SK-N-SH (cell line): ENCODE measurements at places on chromosomes 7 and 10. TPM values are rescaled to one million over a fixed set of nuclear protein-coding genes. Genes with fewer than 3 reads are reported as not detected.

CPA2 gene
- polyA plus RNA-seq, result 0.03 TPM in 1 of 2 replicates, not detected in the other

GRCh38 chr10:12121673-12122072 lies 7.8 kb upstream of the SEC61A2 start:
- no peak for DNase-seq

SNX13 gene
- 8.3 and 13.0 TPM in 2 replicates for polyA plus RNA-seq

ARHGEF35 gene
- polyA plus RNA-seq, result 0.02 TPM in 1 of 2 replicates, not detected in the other

ELN gene
- 8.9 and 12.5 TPM in 2 replicates for polyA plus RNA-seq
